Right renal pelvis (tissue), 4 donors: ENCODE measurements at places on chromosomes 6 and 20. TPM values are rescaled to one million over a fixed set of nuclear protein-coding genes. Genes with fewer than 3 reads are reported as not detected.

Gene SCRT2
- polyA plus RNA-seq: not detected

Gene ENPP5
- polyA plus RNA-seq: 17.7 TPM

Gene TSPO2
- polyA plus RNA-seq: 0.45 TPM

Gene PLCB4
- 15.1 TPM for polyA plus RNA-seq

DNA sequence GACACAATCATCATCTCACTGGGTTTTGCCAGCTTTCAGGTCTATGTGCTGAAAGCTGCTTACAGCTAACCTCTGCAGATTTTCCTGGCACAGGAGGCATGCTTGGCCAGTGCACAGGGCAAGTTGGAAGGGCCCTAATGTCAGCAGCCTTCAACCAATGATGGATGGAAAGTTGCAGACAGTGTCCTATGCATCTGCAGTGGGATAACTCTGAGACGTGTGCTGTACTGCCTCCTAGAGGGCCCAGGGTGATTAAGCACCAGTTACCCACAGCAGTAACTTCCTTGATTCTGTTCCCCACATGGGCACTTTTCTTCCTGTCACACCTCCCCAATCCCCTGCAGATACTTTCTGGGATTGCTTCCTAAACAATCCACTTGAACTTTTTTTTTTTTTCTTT, 38.6 kb downstream of the OVOL2 start:
- DNase-seq: no peak
